ENCODE measurements at places on chromosomes 6 and 20.

DNA sequence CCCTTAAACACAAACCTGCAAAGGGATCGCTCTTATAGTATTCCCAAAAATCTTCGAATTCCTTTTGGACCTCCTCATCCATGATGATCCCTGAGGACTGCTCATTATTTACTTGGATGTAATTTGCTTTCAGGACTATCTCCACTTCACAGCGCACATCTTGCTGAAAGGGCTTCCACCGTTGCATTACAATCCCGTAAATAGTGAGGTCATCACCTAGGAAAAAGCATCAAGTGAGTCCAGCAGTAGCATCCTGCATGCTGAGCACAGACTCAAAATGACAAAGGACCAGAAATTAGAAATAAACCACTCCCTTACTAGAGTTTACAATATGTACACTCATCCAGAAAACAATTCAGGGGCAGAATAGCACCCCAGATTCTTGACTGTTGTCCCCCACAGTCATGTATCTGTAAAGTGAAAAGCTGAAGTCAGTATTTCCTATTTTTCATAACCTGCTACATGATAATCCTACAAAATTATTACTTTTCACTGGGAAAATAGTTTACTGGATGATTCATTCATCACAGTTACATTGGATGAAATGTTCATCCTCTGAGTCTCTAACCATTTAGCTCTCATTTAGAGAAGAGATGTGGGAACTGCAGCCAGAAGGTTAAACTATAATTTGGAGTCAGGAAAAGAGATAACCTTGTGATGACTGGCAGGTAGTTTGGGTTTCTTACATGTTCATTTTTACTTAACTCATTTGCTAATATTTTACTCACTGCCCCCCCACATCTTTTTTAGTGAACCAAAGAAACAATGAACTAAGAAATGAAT lies 17.2 kb downstream of the MCM9 start:
- peak; percentile 6 for DNase-seq

GRCh38 chr6:133392641-133393040 lies 151.5 kb downstream of the EYA4 start:
- DNase-seq, result no peak

- no peak for DNase-seq
Observed at GRCh38 chr20:41342474-41343464, 2.1 kb downstream of the LPIN3 start.

DNA sequence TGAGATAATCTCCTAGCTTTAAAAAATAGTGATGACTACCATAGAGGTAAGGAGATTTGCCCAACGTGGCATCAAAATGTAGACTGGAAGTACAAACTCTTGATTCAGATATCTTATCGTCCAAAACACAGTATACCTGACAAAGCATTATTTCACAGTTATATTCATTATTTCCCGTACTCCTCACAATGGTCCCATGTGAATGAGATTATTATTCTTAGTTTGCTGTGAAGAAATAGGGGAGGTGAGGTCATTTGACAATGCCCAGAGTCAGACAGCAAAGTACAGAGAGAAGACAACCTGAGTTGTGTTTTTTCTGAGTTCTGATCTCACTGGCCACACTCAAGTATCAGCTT lies 1.2 kb upstream of the TFB1M start:
- DNase-seq, result no peak

GRCh38 chr20:19823216-19823615 lies 65.2 kb downstream of the RIN2 start:
- DNase-seq, result no peak

DNA sequence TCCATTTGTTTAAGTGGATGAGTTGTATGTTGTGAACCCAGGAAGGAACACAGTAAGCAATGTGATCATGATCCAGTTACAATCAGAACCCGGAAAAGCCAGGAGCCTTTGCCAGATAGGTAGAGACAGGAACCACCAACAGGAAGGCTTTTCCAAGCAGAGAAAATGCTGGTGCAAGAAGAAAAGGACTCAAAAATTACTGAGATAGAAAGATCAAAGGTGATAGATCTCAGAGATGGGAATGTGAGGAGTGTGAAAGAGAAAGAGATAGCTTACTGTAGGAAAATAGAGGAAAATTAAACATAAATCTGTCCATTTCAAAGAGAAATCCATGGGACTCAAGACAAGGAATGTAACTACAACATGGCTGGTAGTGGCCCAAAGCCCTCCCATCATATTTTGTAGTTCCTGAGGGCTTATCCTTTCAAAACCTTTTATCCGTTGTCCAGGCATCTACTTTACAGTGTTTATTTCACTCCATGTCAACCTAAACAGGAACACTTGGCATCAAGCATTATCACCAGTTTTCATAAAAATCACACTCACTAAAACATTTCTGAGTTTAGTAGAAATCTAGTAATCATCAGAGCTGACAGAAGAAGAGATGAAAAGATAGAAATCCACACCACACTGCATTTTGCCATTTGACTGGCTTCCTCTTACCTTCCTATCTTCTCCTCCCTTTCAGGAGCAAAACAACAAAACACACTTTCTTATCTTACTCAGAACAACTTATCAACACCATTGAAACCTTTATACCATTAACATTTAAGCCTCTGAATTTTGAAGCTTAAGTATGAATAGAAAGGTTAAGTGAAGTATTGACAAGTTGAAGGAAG lies 44.5 kb upstream of the STXBP5 start:
- no peak for DNase-seq

DNA sequence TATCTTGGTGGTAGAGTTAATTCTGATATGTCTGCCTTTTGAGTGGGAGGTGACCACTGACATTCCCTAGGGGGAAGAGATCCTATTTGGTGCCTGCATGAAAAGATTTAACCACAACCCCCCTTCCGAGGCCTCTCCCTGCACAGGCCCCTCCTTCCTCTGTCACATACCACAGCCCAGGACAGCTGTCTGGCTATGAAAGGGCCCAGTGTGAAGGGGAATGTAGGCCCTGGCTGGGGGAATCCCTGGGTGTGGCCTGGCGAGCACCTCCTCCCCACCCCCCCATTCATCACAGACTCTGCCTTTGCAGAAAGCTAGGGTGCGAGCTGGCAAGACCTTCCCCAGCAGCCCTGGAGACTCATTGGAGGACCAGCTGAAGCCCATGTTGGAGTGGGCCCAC lies 27.4 kb upstream of the MAPRE1 start:
- DNase-seq, result no peak

DNA sequence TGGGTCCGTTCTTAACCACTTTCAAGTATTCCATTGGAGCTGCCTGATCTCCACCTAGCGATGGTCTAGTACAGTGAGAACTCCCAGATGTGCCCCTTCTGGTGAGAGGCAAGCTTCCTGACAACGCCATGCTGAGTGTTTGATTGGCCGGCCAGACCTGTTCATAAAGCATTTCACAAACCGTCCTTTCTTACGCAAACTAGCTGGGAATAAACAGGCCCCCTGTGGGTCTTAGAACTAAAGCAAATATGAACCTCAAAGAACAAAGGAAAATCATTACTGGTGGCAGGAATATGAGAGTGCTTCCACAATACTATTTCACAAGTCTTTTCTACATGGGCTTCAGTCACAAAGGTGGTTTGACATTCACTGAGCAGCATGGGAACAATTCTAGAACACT lies 15.6 kb upstream of the GCNT2 start:
- DNase-seq, result no peak

DNA sequence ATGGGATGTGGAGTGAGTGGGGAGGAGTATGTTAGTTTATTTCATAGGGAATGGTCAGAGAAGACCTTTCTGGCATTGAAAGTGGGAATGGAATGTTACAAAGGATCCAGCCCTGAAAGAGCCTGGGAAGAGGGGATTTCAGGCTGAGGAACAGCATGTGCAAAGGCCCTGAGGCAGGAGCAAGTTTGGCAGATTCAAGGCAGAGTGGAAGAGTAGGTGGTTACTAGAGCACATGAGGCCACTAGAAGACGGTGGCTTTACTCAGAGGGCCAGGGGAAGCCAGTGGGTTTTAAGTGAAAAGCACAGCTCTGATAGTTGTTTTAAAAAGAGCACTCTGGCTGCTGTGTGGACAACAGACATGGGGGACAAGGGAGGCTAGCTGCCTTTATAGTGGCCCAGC lies 227.2 kb downstream of the ZMYND8 start:
- DNase-seq, result no peak

GRCh38 chr6:35015996-35016395 lies 125.1 kb downstream of the TCP11 start:
- no peak for DNase-seq

DNA sequence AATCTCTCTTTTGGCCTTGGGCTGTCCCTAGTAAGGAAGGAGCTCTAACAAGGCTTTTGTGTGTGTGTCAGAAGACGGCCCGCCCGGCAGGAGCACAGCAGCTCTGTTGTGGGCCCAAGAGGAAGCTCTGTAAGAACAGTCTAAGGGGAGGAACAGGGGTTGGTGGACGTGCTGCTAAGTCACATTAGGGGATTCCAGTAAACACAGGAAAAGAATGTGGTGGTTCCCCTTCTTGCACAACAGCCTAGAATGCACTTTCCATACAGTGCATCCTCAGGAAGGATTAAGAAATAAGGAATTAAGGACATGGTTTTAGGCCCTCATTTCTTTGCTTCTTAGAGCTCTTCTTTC lies 114.5 kb downstream of the RNF144B start:
- DNase-seq, result no peak

DNA sequence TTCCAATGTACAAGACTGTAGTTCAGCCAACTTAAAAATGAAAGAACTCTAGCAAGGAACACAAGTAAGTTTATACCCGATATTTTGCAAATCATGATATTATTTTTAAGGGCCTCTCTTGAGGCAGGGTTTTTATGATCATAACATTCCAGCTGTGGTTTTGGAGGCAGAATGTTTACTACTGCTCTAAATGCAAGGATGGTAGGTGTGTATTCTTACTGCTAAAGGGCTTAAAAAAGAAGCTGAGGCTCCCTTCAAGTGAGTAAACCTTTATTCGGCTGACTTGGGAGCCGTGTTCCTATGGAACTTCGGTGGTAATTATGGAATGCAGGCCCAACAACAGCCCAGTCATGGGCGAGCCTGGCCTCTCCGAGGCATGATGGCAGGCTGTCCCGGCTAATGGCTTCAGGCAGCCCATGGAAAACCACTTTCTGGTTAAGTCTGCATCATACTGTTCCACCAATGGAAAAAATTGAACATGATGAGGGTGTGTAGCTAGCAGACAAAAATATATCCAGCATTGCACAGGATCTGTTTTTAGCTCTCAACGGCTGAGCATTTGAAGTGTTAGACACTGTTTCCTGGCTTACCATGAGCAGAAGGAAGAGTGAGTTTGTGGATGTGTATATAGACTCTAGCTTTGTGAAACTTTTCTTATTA lies 111.5 kb downstream of the TIAM2 start:
- no peak for DNase-seq

DNA sequence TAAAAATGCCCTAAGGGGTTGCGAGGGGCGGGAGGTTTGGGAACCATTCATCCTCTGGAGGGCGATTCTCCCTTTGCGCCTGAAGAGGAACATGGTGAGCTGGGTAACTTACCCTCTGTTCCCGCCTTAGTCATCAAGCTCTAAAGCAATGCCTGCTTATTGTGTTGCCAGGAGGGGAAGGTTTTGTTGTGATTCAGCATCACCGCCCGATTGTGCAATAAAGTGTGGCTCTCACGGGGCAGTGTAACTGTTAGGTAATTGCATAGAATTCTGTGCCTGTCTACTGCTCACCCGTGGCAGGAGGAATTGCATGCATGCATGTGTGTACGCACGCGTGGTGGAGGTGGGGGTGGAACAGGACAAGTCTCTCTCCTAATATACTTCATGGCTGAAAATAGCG lies 95.5 kb upstream of the AGPAT4 start:
- peak; percentile 75 for DNase-seq

DNA sequence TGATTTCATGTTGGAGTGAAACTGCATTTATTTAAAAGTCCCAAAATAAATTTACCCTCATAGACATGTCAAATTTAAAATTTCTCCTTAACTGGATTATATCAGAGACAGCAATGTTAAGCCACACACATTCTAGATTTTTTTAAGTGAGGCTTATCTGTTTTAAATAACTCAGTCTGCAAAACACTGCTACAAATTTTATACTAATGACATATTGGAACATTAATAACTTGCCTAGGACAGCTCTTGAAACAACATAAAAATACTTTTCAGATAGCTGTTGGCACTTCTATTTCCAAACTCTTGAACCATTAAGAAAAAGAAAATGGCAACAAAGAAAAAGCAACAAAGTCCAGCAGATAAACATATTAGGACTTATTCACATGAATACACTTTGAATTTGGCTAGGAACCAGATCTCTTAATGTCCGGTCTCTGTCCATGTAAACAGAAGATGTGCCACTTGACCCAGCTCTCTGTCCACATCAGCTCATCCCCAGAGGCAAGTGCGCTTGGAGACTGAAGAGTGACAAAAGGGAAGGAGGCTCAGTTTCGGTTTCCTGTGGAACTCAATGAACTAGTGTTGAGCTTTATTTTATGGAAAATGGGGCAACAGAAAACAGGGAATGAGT lies 219.3 kb upstream of the THBS2 start:
- no peak for DNase-seq

GRCh38 chr6:11080296-11080695 lies 13.3 kb upstream of the SMIM13 start:
- no peak for DNase-seq

DNA sequence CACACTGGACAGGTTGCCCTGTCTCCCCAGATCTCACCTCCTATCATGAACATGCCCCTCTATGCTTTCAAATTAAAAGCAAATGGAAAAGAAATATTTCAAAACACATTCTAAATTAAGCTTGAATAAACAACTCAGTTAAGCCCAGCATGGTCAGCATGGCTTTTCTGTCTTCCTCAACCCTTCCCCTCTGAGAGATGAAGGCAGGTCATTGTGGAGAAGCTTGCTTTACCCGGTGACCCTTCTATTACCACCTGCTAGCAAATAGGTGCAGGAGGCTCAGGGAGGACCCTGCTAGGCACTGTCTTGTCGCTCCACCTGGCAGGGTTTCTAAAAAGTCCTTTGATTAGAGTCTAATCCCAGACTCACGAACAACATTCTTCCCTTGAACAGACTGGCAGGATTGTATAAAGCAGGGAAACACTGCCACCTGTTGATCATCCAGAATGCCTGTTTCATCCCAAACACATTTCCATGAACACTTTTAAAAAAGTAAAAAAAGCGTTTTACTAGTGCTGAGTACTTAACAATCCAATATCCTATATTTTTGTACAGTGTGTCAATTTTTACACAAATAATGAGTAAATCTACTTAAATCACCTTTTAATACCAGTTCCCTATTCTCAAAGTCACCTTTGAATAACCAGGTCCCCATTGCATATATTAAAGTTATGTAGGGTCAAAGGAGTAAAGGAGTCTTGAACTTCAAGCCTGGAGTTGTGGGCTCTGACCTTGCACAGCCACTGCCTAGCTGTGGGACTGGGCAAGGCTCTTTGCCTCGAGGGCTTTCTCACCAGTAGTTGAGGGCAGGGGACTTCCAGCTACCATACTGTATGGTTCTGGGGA lies 75.5 kb downstream of the GPR6 start:
- peak; percentile 66 for DNase-seq

GRCh38 chr6:153553627-153554026 lies 422.5 kb upstream of the RGS17 start:
- no peak for DNase-seq

DNA sequence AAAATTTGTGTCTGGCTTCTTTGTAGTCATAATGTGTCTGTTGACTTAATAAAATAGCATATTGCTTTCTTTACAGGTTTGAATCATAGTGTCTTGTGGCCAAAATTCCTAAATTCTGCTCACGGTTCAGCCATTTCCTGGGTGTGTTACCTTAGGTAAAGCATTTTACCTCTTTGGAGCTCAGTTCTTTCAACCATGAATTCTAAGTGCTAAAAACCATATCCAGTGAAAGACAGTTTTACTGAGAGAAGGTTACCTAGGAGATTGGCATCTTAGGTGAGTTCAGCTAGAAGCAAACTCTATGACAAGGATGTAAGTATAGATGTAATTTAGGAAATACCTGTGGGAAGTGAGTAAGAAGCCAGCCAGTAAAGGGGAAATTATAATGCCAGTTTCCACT lies 20.7 kb downstream of the CRYBG1 start:
- no peak for DNase-seq

- no peak for DNase-seq
Observed at GRCh38 chr20:53994088-53994487, 76.3 kb downstream of the BCAS1 start.
